ENCODE measurements at places on chromosomes 6 and 20.

DNA sequence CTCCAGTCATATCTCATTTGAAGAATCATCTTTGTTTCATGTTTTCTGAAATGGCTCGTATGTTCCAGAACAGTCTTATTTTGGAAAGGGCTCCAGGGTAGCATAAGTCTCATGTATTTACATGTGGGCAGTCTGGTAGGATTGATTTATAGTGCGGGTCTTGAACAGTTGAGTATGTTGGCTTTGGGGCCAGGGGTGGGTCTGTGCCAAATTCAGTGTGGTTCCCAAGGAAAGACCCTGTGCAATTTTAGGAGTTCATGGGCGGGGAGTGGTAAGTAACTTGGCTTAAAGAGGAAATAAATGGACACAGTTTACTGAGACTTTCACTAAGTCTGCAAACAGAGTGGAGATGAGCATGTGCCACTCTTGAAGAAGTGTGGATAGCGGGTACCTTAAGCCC is 7.7 kb downstream of the FNDC1 start:
- no peak for DNase-seq

DNA sequence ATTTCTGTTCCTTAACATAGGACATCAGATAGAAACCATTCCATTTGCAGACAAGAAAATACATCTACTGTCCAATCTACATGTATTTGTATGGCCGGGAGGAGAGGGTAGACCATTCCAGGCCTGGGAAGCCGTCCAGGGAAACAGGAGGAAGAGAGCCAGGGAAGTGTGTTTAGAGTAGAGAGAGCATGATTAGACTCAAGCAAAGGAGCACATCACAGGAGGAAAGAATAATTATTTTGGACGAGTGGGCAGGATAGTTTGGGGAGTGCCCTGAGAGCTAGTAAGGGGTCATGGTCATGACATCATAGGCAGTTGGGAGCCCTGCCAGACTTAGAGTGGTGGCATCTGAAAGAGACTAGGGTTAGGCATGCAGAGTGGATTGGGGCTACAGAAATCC is 250.0 kb downstream of the HIVEP2 start:
- no peak for DNase-seq

- no peak for DNase-seq
Measured at GRCh38 chr20:37416100-37416847, 70.3 kb downstream of the SRC start.

DNA sequence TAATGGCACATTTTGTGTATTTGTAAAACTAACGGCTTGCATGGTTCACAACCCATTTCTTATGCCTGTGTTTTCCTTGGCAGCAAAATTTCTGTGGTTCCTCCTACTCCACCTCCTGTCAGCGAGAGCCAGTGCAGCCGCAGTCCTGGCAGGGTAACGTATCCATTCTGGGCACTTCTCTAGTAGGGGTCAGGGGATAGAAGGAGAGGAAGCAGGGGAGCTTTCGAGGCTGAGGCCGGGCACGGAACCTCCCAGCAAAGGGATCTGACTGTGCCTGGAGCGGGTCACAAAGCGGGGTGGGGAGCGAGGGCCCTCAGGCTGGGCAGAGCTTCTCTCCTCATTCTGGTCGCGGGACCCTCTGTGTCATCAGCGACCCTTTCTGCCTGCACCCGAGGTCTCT is 58.4 kb downstream of the SYTL3 start:
- DNase-seq: no peak

GRCh38 chr6:33417128-33417902 is 592 bp downstream of the CUTA start:
- DNase-seq: no peak

GRCh38 chr20:41387444-41387851 is 20.8 kb upstream of the EMILIN3 start:
- no peak for DNase-seq

GRCh38 chr20:61694682-61695081 is 371.0 kb downstream of the TAF4 start:
- no peak for DNase-seq

DNA sequence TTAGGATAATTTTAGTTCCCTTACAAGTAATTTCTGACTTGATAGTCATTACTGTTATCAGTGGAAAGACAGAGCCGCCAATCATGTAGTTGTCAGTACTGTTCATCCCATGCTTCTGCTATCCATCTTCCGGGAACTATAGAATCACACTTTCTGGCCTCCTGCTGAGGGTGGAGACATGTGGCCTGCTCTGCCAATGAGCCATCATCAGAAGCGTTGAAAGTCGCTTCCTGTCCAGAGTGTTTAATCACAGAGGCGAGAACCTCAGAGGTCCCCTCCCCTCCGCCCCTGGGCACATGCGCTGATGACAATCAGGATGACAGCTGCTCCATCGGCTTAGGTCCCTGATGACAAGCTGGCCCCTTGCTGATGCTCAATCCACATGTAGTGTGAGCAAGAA is 3.0 kb downstream of the DDO start:
- no peak for DNase-seq

GRCh38 chr6:110541701-110542309 is 65.4 kb upstream of the SLC22A16 start:
- DNase-seq: no peak
